T-cell (primary cell): ENCODE measurements at places on chromosomes 12 and 14.

GRCh38 chr12:117409286-117409685 is 47.9 kb upstream of the NOS1 start:
- H3K27me3 ChIP-seq, result no peaks in the 10 kb centered on the region
- no peak for DNase-seq
- H3K27ac ChIP-seq, result no peak overlapping the region
- H3K4me3 ChIP-seq, result no peak overlapping the region

DNA sequence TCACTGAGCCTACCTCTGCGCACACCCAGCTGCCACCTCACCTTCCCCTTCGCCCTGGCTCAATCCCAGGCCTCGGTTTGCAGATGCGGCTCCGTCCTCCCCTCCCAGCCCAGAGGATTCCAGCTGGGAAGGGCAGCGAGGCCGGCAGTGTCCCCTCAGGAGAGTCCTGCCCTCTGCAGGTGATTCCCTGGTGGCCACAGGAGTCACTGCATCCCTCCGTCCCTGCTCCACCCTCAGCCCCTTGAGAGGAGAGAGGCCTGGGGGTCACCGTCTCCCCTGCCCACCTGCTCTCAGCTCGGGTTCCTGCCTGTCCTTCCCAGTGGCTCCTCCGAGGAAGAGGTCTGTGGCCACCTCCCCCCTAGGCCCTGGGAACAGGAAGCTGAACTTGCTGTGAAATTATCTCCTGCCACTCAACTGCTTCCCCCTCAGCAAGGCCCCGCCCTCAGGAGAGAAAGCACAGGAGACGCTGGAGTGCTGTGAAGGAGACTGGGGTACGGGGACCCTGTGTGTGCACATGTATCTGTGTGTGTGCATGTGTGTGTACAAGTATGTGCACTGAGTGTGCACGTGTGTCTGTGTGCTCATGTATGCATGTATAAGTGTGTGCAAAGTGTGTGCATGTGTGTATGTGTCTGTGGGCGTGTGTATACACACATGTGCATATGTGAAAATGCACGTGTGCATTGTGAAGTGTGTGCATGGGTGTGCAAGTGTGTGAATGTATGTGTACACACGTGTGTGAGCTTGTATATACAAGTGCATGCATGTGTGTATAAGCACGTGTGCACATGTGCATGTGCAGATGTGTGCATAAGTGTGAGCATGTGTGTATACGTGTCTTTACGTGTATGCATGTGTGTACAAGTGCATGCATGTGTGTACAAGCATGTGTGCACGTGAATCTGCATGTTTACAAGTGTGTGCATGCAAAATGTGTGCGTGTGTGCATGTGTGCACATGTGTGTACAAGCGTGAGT is 13.2 kb upstream of the GALNT9 start:
- H3K27me3 ChIP-seq, result no peaks in the 10 kb centered on the region
- DNase-seq, result no peak
- H3K27ac ChIP-seq, result no peak overlapping the region
- no peak overlapping the region for H3K4me3 ChIP-seq

DNA sequence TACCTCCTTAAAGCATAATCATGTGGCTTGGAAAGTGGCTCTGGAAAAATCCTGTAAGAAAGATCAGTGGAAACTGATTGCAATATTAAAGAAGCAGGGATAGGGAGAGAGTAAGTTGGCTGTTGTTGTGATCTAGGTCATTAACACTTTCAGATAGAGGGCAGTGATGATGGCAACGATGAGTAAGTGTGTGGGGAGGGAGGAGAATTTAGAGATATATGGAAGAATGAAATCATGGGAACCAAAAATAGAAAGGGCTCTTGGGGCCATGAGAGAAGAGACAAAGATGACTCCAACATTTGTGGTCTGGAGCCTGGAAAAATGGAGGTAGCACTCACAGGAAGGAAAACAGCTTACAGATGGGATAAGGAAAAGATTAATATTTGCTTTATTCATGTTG is 23.3 kb downstream of the SNRPF start:
- H3K27me3 ChIP-seq, result no peaks in the 10 kb centered on the region
- DNase-seq, result no peak
- no peaks in the 10 kb centered on the region for H3K36me3 ChIP-seq
- H3K27ac ChIP-seq, result no peak overlapping the region

- no peak for DNase-seq
- H3K4me1 ChIP-seq, result no peaks in the 10 kb centered on the region
Measured at GRCh38 chr12:67367843-67368242, 98.7 kb downstream of the CAND1 start.

DNA sequence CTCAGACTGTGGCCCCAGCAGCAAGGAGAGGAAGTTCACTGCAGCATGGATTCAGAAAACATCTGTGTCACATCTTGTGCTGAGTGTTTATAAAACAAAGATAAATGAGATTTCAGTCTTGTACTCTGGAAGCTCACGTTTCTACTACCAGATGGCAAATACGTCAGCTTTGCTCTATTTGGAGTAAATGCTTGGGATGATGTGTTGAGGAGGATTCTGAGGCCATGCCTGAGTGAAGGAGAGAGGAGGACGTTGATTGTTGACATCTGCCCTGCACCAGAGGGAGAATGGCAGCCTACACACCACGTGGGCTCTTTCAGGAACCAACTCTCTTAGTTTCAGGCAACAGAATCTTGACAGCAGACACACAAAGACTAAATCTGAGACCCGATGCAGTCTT is 188.9 kb downstream of the TMEM132C start:
- no peaks in the 10 kb centered on the region for H3K27me3 ChIP-seq
- no peak for DNase-seq
- no peaks in the 10 kb centered on the region for H3K4me1 ChIP-seq
- H3K27ac ChIP-seq, result no peak overlapping the region
- no peaks in the 10 kb centered on the region for H3K36me3 ChIP-seq

GRCh38 chr14:99549684-99550083 is 54.3 kb downstream of the CCDC85C start:
- no peaks in the 10 kb centered on the region for H3K36me3 ChIP-seq
- no peak overlapping the region for H3K27ac ChIP-seq
- H3K27me3 ChIP-seq, result no peaks in the 10 kb centered on the region
- no peak overlapping the region for H3K4me3 ChIP-seq
- no peak for DNase-seq
- no peaks in the 10 kb centered on the region for H3K4me1 ChIP-seq

DNA sequence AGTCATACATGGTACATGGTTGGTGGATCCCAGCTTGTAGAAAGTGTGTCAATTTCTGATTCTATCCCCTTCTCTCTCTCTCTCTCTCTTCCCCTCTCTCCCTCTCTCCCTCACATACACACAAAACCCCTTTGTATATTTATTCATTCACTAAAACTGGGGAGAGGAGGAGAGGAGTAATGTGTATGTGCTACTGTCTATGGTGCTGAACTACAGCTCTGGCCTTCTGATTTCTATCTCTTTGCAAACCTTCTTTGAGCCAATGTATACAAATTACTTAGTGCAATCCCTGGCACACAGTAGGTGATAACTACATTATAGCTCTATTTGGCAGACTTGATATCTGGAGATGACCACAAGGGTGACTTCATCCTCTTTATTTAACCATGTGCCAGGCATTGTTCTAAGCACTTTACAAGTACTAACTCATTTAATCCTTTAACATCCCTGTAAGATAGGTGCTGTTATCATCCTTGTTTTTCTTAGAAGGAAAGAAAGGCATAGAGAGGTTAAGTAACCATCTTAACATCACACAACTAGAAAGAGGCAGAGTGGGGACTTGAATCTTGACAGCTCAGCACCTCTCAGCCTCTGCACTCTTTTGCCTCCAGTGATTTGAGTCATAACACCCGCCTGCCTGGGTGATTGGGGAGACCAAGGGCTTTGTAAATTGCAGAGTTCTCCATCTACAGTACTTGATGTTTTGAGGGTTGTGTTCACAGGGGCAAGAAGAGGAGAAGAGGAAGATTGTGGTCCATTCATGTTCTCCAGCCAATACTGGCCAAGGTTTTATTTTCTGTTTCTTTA is 21.3 kb downstream of the RPH3A start:
- H3K36me3 ChIP-seq, result no peaks in the 10 kb centered on the region
- H3K4me3 ChIP-seq, result no peak overlapping the region
- peaks cover 21% of the 10 kb centered on the region for H3K27me3 ChIP-seq
- no peak for DNase-seq
- H3K27ac ChIP-seq, result no peak overlapping the region
- H3K4me1 ChIP-seq, result no peaks in the 10 kb centered on the region

GRCh38 chr12:104763168-104763805 is 194.8 kb downstream of the SLC41A2 start:
- H3K4me1 ChIP-seq, result peaks cover 11% of the 10 kb centered on the region
- H3K36me3 ChIP-seq, result no peaks in the 10 kb centered on the region
- no peaks in the 10 kb centered on the region for H3K27me3 ChIP-seq
- no peak overlapping the region for H3K27ac ChIP-seq
- H3K4me3 ChIP-seq, result no peak overlapping the region

- no peaks in the 10 kb centered on the region for H3K27me3 ChIP-seq
- no peaks in the 10 kb centered on the region for H3K36me3 ChIP-seq
- DNase-seq, result no peak
- H3K4me3 ChIP-seq, result no peak overlapping the region
- no peaks in the 10 kb centered on the region for H3K4me1 ChIP-seq
Measured at GRCh38 chr12:117699575-117699974, 269.2 kb downstream of the KSR2 start.

- peaks cover 20% of the 10 kb centered on the region for H3K4me1 ChIP-seq
- no peak overlapping the region for H3K4me3 ChIP-seq
- no peak for DNase-seq
- no peaks in the 10 kb centered on the region for H3K27me3 ChIP-seq
Measured at GRCh38 chr14:94127330-94127729, 2.1 kb downstream of the IFI27L2 start.

GRCh38 chr14:75458305-75458704 is 30.5 kb downstream of the JDP2 start:
- no peak for DNase-seq
- H3K36me3 ChIP-seq, result no peaks in the 10 kb centered on the region
- no peak overlapping the region for H3K4me3 ChIP-seq

GRCh38 chr12:11078246-11078645 is 13.9 kb downstream of the TAS2R43 start:
- no peaks in the 10 kb centered on the region for H3K27me3 ChIP-seq
- no peaks in the 10 kb centered on the region for H3K4me1 ChIP-seq
- no peak for DNase-seq

GRCh38 chr12:116508145-116509121 is 50.7 kb upstream of the MAP1LC3B2 start:
- peak; percentile 10 for DNase-seq
- H3K36me3 ChIP-seq, result no peaks in the 10 kb centered on the region
- H3K27ac ChIP-seq, result no peak overlapping the region
- peaks cover 2% of the 10 kb centered on the region for H3K4me1 ChIP-seq
- H3K27me3 ChIP-seq, result peaks cover 2% of the 10 kb centered on the region

- H3K27ac ChIP-seq, result peak overlapping the region; percentile 71
- H3K4me3 ChIP-seq, result peak overlapping the region; percentile 34
- no peaks in the 10 kb centered on the region for H3K36me3 ChIP-seq
Measured at GRCh38 chr14:68779761-68780323, 13.0 kb downstream of the ZFP36L1 start.

DNA sequence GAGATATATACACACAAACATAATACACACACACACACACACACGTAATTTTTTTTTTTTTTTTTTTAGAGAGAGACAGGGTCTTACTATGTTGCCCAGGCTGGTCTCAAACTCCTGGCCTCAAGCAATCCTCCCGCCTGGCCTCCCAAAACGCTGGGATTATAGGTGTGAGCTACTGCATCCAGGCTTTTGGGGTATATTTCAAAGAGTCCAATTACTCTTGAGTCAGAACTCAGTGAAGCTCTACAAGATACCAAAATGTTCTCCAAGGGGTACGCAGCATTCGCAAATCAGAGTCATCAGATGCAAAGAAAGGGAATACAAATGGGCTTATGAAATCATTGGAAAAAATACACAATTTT is 54.0 kb downstream of the PHLDA1 start:
- no peak overlapping the region for H3K4me3 ChIP-seq
- H3K36me3 ChIP-seq, result no peaks in the 10 kb centered on the region
- peaks cover 25% of the 10 kb centered on the region for H3K4me1 ChIP-seq
- no peaks in the 10 kb centered on the region for H3K27me3 ChIP-seq
- H3K27ac ChIP-seq, result peak overlapping the region; percentile 87

- DNase-seq, result no peak
- H3K4me3 ChIP-seq, result no peak overlapping the region
- no peak overlapping the region for H3K27ac ChIP-seq
- no peaks in the 10 kb centered on the region for H3K27me3 ChIP-seq
- H3K36me3 ChIP-seq, result no peaks in the 10 kb centered on the region
Measured at GRCh38 chr14:55897031-55897430, 221.2 kb upstream of the PELI2 start.

- no peak overlapping the region for H3K27ac ChIP-seq
- no peak overlapping the region for H3K4me3 ChIP-seq
- no peaks in the 10 kb centered on the region for H3K27me3 ChIP-seq
- no peaks in the 10 kb centered on the region for H3K36me3 ChIP-seq
- DNase-seq, result no peak
Measured at GRCh38 chr12:131273291-131273845, 319.7 kb downstream of the ADGRD1 start.

DNA sequence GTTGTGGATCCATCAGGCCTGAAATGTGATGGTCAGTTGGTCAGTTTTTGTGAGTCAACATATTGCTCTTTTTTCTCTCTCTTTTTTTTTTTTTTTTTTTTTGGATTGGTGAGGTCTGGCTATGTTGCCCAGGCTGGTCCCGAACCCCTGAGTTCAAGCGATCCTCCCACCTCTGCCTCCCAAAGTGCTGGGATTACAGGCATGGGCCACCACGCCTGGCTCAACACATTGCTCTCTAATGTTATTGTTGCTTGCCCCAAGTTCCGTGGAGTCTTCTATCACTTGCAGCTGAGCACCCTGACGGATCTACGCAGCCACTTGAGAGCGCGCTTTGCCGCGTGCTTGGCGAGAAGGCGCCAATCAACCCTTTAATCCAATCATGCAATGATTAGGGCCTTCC is 69.5 kb upstream of the DIO3 start:
- H3K4me1 ChIP-seq, result no peaks in the 10 kb centered on the region
- no peaks in the 10 kb centered on the region for H3K36me3 ChIP-seq
- no peak for DNase-seq
- no peak overlapping the region for H3K4me3 ChIP-seq
- no peak overlapping the region for H3K27ac ChIP-seq

GRCh38 chr14:101826351-101826750 is 64.8 kb downstream of the PPP2R5C start:
- peaks cover 58% of the 10 kb centered on the region for H3K4me1 ChIP-seq
- H3K27me3 ChIP-seq, result no peaks in the 10 kb centered on the region
- peak overlapping the region; percentile 70 for H3K4me3 ChIP-seq
- no peak for DNase-seq
- H3K36me3 ChIP-seq, result no peaks in the 10 kb centered on the region

GRCh38 chr12:4850857-4851380 is 58.8 kb upstream of the KCNA1 start:
- H3K27me3 ChIP-seq, result peaks cover 8% of the 10 kb centered on the region
- DNase-seq, result no peak
- H3K27ac ChIP-seq, result no peak overlapping the region
- H3K4me1 ChIP-seq, result peaks cover 5% of the 10 kb centered on the region
- no peak overlapping the region for H3K4me3 ChIP-seq
